ENCODE measurements at places on chromosomes 4 and X. TPM values are rescaled to one million over a fixed set of nuclear protein-coding genes. Genes with fewer than 3 reads are reported as not detected.

Gene FAM114A1
- total RNA-seq = 215 TPM

Gene IL13RA2
- 1.3 TPM for total RNA-seq

Gene SMIM31
- not detected for total RNA-seq

Gene ODAPH
- 0.39 TPM for total RNA-seq

Gene MRFAP1L1
- 52.2 TPM for total RNA-seq

Gene SPANXB1
- not detected for total RNA-seq

Gene IRAK1
- total RNA-seq = 57.1 TPM

Gene ZDHHC15
- 0.48 TPM for total RNA-seq

Gene FGF13
- total RNA-seq = 3.4 TPM

Gene HS3ST1
- total RNA-seq = 0.40 TPM

Gene ETNPPL
- total RNA-seq = not detected

Gene SCARB2
- 254 TPM for total RNA-seq

Gene BBS12
- 2.2 TPM for total RNA-seq

Gene POLN
- 0.96 TPM for total RNA-seq

Gene SH3BGRL
- 93.1 TPM for total RNA-seq

Gene SSX2B
- total RNA-seq = not detected

Gene CYBB
- total RNA-seq = not detected

Gene EVC
- total RNA-seq = 19.9 TPM

Gene C4orf46
- 16.9 TPM for total RNA-seq

Gene PAK3
- 0.52 TPM for total RNA-seq

Gene JAKMIP1
- total RNA-seq = not detected

Gene ENPP6
- 0.13 TPM for total RNA-seq

Gene CFAP99
- total RNA-seq = not detected

Gene PCDH7
- 27.8 TPM for total RNA-seq

Gene SOWAHB
- 0.13 TPM for total RNA-seq

Gene RADX
- total RNA-seq = 2.7 TPM

Gene EGF
- total RNA-seq = 0.13 TPM

Gene LONRF3
- total RNA-seq = 1.2 TPM

Gene ATXN3L
- total RNA-seq = not detected

Gene MAGEA1
- total RNA-seq = not detected

Gene NOX1
- not detected for total RNA-seq

Gene UGT2B10
- total RNA-seq = not detected

Gene TLR3
- 3.7 TPM for total RNA-seq

Gene FDCSP
- total RNA-seq = 7.7 TPM

Gene IRF2
- total RNA-seq = 20.6 TPM

Gene ZNF141
- 8.5 TPM for total RNA-seq

Measured in epithelial cell of alveolus of lung (primary cell).